ENCODE measurements at places on chromosomes 4 and X.

DNA sequence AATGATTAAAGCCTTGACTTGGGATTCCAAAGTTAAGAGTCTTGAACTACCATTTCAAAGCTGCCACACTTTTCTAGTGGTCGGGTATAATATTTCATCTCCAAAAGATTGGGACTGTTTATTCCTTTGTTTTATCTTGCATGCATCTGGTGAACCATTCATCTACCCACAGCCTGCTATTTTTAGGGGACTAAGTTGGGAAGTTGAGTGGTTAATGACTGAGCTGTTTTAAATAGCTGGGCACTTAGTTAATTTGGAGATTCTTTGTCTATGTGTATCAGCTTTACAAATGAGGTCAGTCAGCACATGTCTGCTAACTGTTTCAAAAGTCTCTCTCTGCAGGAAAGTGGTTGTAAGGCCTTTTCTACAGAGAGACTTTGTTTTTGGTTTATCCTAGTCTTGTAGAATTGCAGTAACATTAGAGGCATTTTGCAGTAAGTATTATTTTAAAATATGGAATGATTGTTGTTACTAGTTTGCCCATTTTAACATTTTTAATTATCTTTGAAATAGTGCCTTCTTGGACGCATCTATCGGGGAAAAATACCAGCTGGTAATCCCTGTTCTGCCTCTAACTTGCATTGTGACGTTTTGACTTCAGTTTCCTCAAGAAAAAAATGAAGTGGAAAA lies 8.2 kb downstream of the BMP2K start:
- DNase-seq, result no peak

- DNase-seq, result no peak
These were observed 15.7 kb downstream of the AASDH start for GRCh38 chr4:56371426-56372220.

GRCh38 chr4:38328989-38329729 lies 334.8 kb upstream of the KLF3 start:
- DNase-seq, result no peak

GRCh38 chr4:123788577-123788976 lies 392.0 kb downstream of the SPRY1 start:
- DNase-seq, result no peak

- DNase-seq, result no peak
These were observed 405.4 kb upstream of the CPEB2 start for GRCh38 chr4:14596904-14597303.

DNA sequence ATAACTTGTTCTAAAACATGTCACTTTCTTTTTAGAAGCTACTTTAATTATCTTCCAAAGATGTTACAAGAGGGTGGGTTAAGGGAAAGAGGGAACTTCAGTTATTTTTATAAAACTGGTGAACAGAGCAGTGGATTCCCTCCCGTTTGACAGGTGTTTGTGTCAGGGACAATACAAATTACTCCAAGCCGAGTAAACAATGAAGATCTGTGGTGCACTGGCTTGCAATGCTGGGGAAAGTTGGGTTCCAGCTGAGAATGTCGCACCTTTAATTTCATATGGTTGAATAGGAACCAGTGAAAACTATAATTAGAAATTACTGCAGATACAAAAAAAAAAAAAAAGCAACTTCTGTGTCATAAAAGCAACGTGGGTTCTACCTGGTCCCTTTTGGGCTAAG lies 98.6 kb upstream of the TTC29 start:
- no peak for DNase-seq

GRCh38 chrX:107773906-107774435 lies 1.6 kb downstream of the TSC22D3 start:
- DNase-seq, result peak; percentile 24

- peak; percentile 89 for DNase-seq
These were observed 599 bp downstream of the NUP54 start for GRCh38 chr4:76147454-76148141.

GRCh38 chrX:49166914-49167739 lies 4.6 kb downstream of the MAGIX start:
- DNase-seq, result no peak

DNA sequence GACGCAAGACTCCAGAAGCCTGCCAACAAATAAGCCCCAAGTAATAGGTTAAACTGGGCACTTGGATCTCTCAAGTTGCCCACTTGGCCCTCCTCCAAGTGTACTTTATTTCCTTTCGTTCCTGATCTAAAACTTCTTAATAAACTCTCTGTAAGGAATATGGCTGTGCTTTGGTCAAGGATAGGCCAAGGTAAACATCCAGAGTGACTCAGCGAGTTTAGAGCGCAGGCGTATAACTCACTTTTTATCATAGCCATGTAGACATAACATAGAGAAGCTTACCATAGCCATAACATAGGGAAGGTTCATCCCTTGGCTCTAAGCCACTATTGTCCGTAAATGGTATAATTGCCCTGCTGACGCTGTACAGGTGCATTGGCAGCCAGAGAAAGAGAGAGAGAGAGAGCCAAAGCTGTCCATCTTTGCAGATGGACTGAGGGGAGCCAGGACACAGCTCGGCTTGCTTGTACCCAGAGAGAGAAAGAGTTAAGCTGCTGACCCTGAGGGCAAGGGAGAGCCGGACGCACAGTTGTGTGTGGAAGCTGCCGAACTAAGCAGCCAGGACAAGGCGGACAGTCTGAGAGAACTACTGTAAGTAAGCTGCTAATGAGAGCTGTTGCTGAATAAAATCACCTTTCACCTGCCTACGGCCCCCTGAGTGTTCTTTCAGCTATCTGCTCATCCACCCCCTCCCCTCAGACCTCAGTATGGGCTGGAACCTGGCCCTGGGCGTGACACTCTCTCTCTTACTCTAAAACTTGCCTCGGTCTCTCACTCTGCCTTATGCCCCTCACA lies 1.8 kb downstream of the TLR1 start:
- DNase-seq, result no peak

DNA sequence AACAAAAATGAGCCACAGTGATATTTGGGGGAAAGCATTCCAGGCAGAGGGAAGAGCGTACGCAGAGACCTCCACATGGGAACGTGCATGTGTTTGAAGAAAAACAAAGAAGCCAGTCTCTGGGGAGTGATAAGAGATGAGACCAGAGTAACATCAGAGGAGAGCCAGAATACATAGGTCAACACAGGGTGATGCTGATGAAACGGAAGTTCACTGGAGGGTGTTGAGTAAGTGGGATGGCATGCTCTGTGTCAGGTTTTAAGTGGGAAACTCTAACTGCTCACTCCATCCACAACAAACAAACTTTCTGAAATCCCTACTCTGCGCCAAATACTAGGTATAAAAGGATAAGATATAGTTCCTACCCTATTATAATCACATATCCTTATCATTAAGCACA lies 110.0 kb downstream of the ARHGAP6 start:
- DNase-seq, result no peak

GRCh38 chrX:52811065-52811625 lies at the start of gene XAGE5:
Gene XAGE5, plus strand, starts transcription at chrX:52811287. Its CDS starts 1,280 bp downstream, at chrX:52812567.
- no peak for DNase-seq

GRCh38 chr4:97525236-97525635 lies 618.0 kb downstream of the STPG2 start:
- DNase-seq, result no peak

DNA sequence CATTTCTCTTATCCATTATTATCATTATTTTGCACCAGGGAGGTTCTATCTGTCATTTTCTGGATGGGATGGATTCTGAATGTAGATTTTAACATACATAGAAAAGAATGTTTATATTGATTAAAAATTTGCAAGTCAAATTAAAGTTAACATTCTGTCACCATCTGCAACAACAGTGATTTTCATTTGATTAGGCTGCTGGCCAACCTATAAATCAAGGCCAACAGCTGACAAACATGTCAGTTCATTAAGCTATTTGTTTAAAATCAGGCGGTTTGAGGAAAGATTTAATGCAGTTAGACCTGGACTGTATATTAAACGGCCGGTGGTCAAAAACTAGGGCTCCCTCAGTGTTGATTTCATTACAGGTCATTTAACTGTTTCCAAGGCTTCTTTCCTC lies 109.5 kb upstream of the CBR4 start:
- no peak for DNase-seq

GRCh38 chr4:63123441-63123840 lies 1285.8 kb downstream of the TECRL start:
- DNase-seq, result no peak

- DNase-seq, result no peak
These were observed 27.1 kb downstream of the FAM53A start for GRCh38 chr4:1656986-1657385.

DNA sequence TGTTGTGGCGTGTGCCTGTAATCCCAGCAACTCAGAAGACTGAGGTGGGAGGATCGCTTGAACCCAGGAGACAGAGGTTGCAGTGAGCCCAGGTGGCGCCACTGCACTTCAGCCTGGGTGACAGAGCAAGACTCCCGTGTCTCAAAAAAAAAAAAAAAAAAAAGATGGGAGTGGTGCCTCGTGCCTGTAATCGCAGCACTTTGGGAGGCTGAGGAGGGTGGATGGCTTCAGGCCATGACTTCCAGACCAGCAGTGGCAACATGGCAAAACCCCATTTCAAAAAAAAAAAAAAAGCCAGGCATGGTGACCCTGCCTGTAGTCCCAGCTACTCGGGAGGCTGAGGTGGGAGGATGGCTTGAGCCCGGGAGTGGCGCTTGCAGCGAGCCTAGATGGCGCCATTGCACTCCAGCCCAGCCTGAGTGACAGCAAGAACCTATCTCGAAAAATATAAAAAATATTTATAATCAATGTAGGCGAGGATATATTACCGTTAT lies 27.0 kb downstream of the EIF2S3 start:
- DNase-seq, result no peak

DNA sequence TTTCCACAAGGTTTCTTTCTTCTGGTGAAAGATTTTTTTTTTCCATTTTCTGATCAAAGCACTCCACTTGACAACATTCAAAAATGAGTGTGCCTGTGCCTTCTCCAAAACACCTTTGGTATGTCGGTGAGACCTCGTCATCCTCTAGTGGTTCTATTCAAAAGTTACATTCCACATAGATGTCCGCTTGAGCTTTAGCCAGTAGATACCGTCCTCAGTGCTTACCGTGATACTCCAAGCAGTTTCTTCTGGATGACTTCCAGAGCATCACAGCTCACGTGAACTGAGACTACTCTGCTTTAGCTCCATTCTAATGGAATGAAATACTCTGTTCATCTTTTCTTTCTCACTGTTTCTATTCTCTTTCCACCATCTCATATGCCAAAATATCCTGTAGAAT lies 38.2 kb upstream of the VEGFC start:
- DNase-seq, result no peak

- DNase-seq, result no peak
These were observed 178.5 kb downstream of the NHS start for GRCh38 chrX:17553469-17553868.

- DNase-seq, result no peak
These were observed 46.7 kb downstream of the CXorf49B start for GRCh38 chrX:71809886-71810285.

GRCh38 chr4:68271851-68272357 lies 26.4 kb upstream of the TMPRSS11B start:
- no peak for DNase-seq

- DNase-seq, result no peak
These were observed 3.9 kb downstream of the PCDH10 start for GRCh38 chr4:133152831-133153481.

DNA sequence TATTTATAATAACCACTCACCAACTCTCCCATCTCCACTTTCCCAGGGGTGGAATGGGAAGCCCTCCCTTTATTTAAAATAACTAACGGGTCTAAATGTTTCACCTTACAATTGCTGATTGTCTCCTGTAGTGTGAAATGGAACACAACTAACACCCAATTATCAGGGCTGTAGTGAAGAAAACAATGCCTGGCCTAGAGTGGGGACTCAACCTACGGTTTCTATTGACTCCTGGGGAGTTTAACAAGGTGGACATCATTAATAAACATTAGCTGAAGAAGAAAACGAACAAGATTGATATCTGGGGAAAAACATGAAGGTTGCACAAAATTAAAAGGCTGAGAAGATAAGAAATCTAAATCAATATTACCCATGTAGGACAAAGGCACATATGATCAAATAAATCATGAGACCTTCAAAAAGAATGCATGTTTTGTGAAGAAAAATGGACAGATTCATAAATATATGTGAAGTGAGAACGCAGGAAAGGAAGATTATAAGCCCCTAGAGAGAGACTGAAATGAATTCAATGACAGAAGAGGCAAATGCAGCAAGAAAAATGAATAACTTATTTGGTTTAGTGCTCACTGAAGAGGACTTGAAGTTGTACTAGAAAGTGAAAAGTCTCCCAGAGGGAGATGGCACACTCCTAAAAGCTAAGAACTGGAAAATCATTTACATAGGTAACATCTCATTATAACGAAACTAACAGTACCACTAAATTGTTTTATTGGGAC lies 593.0 kb upstream of the AADAT start:
- DNase-seq, result no peak

DNA sequence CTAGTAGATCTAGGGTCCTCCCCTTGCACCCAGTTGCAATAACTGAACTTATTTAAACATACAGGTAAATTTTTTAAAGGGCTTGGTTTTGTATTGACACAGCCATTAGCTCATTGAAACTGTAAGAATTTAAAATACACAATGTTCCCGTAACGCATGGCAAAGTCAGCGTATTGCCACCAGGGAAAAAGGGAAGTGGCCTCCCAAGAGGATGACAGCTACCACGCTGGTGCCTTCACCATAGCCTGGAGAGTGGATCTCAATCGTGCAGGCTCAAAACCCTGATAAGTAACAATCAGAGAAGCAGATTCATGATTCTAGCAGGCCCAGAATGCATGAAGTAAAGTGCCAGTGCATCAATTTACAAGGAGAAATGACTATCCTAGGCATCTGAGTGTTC lies 49.4 kb upstream of the RELL1 start:
- DNase-seq, result no peak

GRCh38 chr4:5204781-5205180 lies 153.5 kb downstream of the STK32B start:
- DNase-seq, result no peak

DNA sequence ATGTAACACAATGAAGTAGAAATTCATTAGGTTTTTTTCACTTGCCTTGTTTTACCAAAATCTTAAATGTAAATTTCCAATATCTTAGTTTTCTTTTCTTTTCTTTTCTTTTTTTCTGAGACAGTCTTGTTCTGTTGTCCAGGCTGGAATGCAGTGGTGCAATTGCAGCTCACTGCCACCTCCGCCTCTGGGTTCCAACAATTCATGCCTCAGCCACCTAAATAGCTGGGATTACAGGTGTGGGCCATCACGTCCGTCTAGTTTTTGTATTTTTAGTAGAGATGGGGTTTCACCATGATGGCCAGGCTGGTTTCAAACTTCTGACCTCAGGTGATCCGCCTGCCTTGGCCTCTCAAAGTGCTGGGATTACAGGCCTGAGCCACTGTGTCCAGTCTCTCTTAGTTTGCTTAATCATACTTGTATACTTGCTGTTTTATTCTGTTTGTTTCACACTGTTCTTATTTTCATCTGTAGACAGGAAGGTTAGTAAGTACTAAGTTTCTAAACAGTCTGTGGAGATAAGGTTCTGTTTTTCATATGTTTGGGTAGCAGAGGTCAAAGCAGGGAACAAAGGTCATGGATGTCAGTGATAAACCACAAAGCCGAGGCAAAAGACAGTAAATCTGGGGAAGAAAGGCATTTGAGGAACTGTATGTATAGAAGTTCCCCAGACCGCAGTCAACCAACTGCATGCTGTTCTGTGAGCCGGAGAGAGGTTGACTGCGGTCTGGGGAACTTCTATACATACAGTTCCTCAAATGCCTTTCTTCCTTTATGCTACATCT lies 129.1 kb downstream of the CBR4 start:
- no peak for DNase-seq

Measured in mesenteric fat pad (tissue), 1 donor.